Islet precursor cell (in vitro differentiated cells): ENCODE measurements at places on chromosomes 4 and X.

DNA sequence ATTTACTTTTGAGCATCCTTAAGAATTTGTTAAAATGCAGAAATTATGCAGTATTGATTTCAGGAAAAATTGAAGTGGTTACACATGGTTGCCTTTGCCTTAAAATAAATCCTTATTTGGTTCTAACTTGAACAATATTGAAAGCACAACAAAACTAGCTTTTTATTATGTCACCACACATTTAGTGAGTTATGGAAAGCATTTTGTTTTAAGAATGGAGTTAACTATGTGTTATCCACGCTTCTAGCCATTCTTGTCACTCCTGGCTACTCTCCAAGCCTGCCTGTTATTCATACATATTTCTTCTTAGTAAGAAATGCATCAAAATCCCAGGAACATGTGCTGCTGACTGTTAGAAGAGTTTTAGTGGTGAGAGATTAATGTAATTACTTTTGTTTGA, 73.9 kb downstream of the FAT4 start:
- DNase-seq, result no peak

- DNase-seq, result peak; percentile 70
Measured at GRCh38 chrX:129522184-129523078, 859 bp downstream of the SMARCA1 start.

GRCh38 chrX:153646620-153647373, at the start of gene DUSP9:
Gene DUSP9, plus strand, starts transcription at chrX:153647203. Its CDS starts 751 bp downstream, at chrX:153647954.
- DNase-seq, result peak; percentile 89

DNA sequence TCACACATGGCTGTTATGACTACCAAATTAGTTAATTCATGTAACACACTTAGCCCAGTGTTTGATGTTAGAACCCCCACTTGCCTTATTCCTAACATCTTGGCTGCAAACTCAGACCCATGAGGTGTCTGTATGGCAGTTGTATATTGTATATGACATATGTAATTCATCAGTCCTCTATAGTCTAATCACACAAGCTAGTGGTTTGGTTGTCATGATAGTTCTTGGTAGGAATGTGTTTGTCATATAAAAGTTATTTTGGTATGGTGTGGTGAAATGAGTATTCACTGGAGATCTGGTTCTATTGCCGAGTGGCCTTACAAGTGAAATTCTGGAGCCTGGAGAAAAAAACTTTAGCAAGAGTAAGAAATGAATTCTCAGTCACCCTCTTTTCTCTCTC, 149.2 kb downstream of the AWAT2 start:
- DNase-seq, result no peak

GRCh38 chrX:28585767-28586166, 1.5 kb upstream of the IL1RAPL1 start:
- no peak for DNase-seq

GRCh38 chr4:24588216-24588954, 4.0 kb upstream of the DHX15 start:
- DNase-seq, result no peak

- DNase-seq, result no peak
Measured at GRCh38 chr4:150782921-150783320, 201.0 kb downstream of the MAB21L2 start.

DNA sequence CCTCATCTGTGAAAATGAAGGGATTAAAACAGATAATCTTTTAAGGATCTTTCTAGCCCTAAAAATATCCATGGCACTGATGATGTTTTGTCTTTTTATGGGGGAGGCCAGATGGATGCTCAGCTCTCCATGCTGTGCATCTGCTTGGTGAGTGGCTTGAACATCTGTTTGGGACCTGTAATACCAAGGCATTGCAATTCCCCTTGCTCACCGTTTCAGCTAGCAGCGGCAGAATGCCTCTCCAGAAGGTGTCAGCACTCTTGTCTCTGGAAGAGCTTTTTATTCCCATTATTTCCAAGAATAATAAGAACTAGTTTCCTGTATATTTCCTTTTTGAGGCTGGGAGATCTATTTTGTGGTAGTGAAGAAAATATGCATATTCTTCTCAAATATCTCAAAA, 151.9 kb upstream of the ANK2 start:
- peak; percentile 63 for DNase-seq

- no peak for DNase-seq
Measured at GRCh38 chrX:16649858-16650257, at the start of gene S100G. Gene S100G, plus strand, starts transcription at chrX:16650158. Its CDS starts 849 bp downstream, at chrX:16651007.

- peak; percentile 52 for DNase-seq
Measured at GRCh38 chrX:68571610-68572311, 72.9 kb downstream of the YIPF6 start.

DNA sequence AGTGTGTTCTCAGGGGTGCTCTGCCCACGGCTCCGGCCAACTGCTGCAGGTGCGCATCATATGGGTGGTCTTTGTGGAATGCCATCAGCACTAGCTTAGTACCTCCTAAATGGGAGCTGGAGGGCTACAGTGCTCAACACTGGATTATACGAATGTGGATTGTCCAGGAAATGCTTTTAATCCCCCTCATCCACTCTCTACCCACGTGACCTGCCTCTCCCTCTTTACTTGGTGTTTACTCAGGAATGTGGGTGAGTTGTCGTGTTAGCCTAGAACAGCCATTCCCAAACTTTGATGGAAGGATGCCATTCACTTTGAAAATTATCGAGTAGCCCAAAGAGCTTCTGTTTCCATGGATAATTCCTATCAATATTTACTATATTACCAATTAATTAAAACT, 150.8 kb downstream of the PTTG2 start:
- no peak for DNase-seq

- DNase-seq, result peak; percentile 86
Measured at GRCh38 chr4:23877758-23878229, 12.1 kb downstream of the PPARGC1A start.

- DNase-seq, result no peak
Measured at GRCh38 chr4:94345969-94346368, 3.3 kb upstream of the HPGDS start.

- no peak for DNase-seq
Measured at GRCh38 chr4:26789208-26789607, 71.4 kb upstream of the STIM2 start.
